ENCODE measurements at places on chromosomes 7 and 10. TPM values are rescaled to one million over a fixed set of nuclear protein-coding genes. Genes with fewer than 3 reads are reported as not detected.

The GIMAP8 gene
- not detected for total RNA-seq

GRCh38 chr10:70903262-70903921 lies 15.0 kb upstream of the PCBD1 start:
- peaks cover 12% of the 10 kb centered on the region for H3K4me1 ChIP-seq
- H3K4me3 ChIP-seq = no peak overlapping the region
- peak; percentile 71 for DNase-seq
- H3K27me3 ChIP-seq = no peaks in the 10 kb centered on the region
- no peak overlapping the region for H3K27ac ChIP-seq

- H3K27ac ChIP-seq = no peak overlapping the region
- no peak overlapping the region for H3K4me3 ChIP-seq
- no peaks in the 10 kb centered on the region for H3K36me3 ChIP-seq
- no peaks in the 10 kb centered on the region for H3K4me1 ChIP-seq
- no peaks in the 10 kb centered on the region for H3K27me3 ChIP-seq
- no peak for DNase-seq
Measured at GRCh38 chr7:80622541-80622940, 15.9 kb upstream of the CD36 start.

GRCh38 chr10:132036153-132036886 lies 29.4 kb upstream of the JAKMIP3 start:
- peak; percentile 55 for DNase-seq
- H3K27ac ChIP-seq = no peak overlapping the region
- peak overlapping the region; percentile 31 for H3K4me3 ChIP-seq

- H3K4me1 ChIP-seq = peaks cover 24% of the 10 kb centered on the region
- peak; percentile 52 for DNase-seq
- peak overlapping the region; percentile 37 for H3K27ac ChIP-seq
- H3K4me3 ChIP-seq = no peak overlapping the region
- no peaks in the 10 kb centered on the region for H3K27me3 ChIP-seq
Measured at GRCh38 chr7:2641406-2642393, 9.9 kb downstream of the TTYH3 start.

- no peaks in the 10 kb centered on the region for H3K4me1 ChIP-seq
- H3K4me3 ChIP-seq = no peak overlapping the region
Measured at GRCh38 chr7:111409714-111410422, 152.4 kb downstream of the IMMP2L start.
